ENCODE measurements at places on chromosomes 2 and 18. TPM values are rescaled to one million over a fixed set of nuclear protein-coding genes. Genes with fewer than 3 reads are reported as not detected.

The UGT1A4 gene
- total RNA-seq, result 0.14 TPM

The PTPRN gene
- total RNA-seq, result not detected

DNA sequence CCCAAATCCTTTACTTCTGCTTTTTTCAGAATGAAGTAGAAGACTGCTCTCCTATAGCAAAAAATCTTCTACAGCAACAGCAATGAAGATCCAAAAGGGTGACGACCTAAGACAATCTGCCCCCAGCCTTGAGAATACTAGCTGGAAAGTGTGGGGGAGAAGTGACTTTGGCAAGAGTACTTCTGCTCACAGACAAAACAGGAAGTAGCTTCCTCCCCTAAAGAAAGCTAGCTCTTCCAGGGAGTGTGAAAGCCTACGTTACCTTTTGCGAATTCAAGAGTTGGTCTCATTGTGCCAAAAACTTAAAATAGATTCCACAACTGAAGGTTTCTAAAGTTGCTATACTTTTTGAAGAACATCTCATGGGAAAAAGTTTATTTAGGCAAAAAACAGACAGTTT, 1069.2 kb upstream of the CHAC2 start:
- DNase-seq, result no peak

- DNase-seq, result no peak
These were observed 24.2 kb downstream of the ITGB1BP1 start for GRCh38 chr2:9398881-9399780.

DNA sequence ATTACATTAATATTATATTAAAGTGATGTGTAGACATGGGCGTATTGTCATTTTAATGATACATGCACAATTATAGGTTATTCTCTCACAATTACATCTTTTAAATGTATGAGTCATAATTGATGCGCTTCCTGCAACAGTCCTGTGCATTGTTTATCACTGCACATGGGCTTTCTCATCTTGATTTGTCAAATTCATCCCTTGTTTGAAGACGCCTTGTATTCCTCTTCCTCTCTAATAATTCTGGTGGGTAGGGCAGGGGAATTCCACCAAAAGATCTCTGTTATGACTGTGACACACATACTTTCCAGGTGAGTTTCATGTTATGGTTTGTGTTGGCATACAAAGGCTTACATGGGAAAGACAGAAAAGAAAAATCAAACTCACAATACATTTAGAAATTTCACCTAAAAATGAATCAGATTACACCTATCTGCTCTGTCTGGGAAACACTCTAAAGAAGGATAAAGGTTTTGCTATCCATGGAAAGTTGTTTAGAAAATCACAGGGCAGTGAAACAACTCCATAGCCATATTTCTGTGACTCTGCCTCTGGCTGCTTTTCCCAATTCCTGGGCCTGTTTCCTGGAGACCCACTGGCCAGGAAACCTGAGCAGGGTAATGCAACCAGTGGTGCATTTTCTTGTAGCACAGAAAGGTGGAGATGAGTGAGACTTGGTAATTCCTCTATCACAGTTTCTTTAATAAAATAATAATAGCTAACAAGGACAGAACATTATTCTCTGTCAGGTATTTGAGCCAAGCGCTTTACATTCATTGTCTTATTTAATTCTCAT, 13.2 kb downstream of the SLC9A2 start:
- peak; percentile 96 for DNase-seq

DNA sequence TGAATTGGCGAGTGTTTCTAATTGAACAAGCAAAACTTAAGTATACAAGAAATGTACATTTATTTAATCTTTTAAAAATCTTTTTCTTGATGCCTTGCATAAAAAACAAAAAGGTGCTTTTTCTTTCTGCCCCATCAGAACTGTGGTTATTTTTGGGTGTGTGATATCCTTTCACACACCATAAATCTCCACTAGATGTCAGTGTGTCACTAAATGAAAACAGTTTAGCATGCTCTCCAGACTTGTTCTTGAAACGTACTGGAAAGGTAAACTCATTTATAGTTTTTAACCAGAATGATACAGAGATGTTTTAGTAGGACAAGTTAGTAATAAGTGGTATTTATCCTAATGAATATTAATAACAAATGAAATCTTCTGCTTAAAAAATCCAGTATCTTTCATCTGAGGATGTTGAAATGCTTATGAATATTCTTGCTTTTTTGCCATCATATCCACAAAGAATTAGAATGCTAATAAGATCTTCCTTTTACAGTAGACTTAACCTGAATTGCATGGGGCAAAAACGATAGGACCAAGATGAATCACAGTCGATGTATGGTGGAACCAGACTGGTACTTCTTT, 96.8 kb downstream of the UBE2E3 start:
- peak; percentile 52 for DNase-seq

DNA sequence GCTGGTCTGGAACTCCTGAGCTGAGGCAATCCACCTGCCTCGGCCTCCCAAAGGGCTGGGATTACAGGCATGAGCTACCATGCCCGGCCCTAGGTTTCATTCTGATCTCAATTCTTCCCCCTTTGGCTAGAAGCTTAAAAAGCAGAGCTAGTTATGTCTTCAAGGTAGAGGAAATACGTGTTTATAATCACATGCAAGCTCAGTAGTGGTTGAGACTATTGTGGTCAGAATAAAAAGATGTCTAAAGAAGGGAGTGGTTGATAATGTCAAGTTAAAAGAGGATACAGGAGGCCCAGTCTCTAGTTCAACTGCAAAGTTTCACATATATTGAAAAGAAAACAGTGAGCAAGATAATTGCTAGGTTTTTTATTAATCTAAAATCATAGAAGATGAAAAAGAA, 807.8 kb upstream of the ACVR2A start:
- DNase-seq, result no peak

The FER1L5 gene
- 0.17 TPM for total RNA-seq

DNA sequence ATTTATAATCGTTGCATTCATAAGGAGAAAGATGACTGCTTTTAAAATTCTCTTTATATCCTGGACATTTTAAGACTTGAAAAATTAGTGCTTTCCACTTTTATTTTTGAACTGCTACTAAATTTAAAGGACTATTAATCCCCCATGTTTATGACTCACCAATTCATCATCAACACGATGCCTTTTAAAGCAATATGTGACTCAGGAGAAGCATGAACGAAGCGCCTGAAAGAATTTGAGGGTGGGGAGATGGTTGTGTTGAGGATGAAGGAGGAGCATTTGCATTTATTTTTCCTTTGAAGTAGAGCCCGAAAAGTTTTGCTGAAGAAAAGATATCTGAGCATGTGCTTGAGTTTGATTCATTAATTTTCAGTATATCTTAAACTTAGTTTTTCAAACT, 192.2 kb upstream of the LRRTM1 start:
- DNase-seq, result peak; percentile 16

- no peak for DNase-seq
These were observed 352.5 kb upstream of the EPHA4 start for GRCh38 chr2:221924576-221924975.

- no peak for DNase-seq
These were observed 38.9 kb downstream of the GAREM1 start for GRCh38 chr18:32431753-32432152.

Data from mammary epithelial cell (primary cell).